Mesenchymal stem cell (in vitro differentiated cells and primary cell): ENCODE measurements at places on chromosomes 7 and 10.

- DNase-seq, result no peak
Observed at GRCh38 chr7:9822458-9823290, 1151.0 kb upstream of the PHF14 start.

DNA sequence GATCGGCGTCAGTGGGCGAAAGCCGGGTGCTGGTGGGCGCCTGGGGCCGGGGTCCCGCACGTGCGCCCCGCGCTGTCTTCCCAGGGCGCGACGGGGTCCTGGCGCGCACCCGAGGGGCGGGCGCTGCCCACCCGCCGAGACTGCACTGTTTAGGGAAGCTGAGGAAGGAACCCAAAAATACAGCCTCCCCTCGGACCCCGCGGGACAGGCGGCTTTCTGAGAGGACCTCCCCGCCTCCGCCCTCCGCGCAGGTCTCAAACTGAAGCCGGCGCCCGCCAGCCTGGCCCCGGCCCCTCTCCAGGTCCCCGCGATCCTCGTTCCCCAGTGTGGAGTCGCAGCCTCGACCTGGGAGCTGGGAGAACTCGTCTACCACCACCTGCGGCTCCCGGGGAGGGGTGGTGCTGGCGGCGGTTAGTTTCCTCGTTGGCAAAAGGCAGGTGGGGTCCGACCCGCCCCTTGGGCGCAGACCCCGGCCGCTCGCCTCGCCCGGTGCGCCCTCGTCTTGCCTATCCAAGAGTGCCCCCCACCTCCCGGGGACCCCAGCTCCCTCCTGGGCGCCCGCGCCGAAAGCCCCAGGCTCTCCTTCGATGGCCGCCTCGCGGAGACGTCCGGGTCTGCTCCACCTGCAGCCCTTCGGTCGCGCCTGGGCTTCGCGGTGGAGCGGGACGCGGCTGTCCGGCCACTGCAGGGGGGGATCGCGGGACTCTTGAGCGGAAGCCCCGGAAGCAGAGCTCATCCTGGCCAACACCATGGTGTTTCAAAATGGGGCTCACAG is 1.1 kb downstream of the EGFR start:
- peak; percentile 40 for DNase-seq

DNA sequence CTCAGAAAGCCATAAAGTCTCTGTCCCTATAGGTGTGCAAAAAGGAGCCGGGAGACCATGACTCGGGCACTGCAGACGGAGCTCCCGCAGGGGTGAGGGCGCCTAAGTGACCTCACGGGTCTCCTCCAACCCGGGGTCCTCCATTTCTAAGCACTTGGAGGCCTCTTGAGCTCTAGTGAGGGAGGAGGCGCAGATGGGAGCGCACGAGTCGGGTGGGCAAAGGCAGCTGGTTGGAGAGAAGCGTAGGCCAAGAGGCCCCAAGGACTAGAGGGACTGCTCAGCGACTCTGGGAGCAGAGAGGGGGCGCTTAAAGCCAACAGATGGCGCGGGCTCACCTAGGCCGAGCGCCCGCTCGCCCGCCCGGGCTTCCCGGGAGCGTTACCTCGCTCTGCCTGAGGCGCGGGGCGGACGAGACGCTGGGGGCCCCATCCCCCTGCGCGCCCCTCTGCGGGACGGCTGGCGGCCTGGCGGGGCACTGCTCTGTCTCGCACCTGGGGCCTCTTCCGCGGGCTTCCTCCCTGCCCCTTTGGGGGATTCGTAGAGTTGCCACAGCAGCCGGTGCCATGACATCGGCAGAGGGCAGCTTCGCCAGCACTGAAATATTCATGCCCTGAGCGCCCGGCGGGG is 523 bp upstream of the CDH23 start:
- DNase-seq, result peak; percentile 6

DNA sequence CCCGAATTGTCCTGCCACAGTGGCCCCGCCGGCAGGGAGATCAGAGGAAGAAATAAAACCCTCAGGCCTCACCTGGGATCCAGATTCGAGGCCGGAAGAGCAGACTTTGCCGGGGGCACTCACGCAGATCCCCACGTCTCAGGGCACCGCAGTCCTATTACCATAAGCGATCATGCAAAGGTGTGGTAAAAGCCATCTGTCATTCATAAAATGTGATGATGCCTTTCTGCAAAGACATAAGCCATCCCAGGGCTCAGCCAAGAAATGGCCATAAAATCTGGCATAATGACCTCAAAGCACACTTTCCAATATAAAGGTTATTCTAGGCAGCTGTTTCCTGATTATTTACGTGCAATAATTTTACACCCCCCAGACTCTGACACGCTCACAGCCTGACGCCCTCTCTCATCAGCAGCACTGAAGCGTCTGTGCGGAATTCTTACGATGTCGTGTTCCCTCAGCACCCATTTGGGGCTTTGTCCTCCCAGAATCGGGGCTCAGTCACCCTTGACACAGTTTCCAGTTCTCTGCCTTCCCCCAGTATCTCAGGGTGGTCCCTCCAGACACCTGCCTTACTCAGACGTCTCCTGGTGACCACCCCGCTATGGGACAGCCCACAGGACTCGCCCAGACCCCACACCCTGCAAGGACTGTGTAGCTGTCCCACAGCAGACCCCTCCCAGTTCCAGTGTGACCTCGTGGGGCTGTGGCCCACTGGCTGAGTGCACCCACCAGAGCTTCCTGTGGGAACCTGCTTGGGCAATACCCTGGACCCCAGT is 74.3 kb upstream of the FAM20C start:
- DNase-seq, result no peak

- DNase-seq, result peak; percentile 30
Observed at GRCh38 chr7:114084472-114085312, 165.9 kb upstream of the PPP1R3A start.

- no peak for DNase-seq
Observed at GRCh38 chr10:12181065-12181775, 14.5 kb downstream of the NUDT5 start.

- no peak for DNase-seq
Observed at GRCh38 chr10:22992621-22993020, 64.8 kb downstream of the ARMC3 start.

GRCh38 chr7:23350466-23350865 is 51.3 kb downstream of the MALSU1 start:
- no peak for DNase-seq

GRCh38 chr7:77710861-77711260 is 14.6 kb downstream of the RSBN1L start:
- DNase-seq, result no peak

DNA sequence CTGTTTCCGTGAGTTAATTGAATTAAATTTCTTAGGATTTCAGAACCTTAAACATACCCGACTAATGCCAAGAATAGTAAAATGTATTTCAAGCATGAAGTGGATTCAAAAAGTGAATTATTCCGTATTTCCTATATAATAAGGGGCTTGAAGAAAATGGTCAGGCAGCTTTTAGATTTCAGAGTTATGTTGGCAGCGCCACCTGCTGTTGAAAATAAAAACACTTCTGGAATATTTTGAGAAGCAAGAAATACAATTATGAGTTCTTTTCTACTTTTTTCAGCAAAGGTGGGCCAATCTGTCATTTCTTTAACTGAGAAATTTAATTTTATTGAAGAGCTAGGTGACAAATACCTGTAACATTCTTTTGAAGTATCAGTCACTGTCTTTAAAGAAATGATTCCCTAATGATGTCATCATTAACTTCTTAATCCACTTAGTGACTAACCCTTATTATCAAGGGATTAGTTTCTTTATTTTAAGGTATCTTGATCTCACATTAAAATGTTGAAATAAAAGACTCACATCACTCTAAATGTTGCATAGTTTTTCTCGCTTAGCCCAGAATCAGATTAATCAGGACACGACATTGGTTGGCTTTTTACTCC is 36.6 kb upstream of the AGR3 start:
- peak; percentile 58 for DNase-seq

DNA sequence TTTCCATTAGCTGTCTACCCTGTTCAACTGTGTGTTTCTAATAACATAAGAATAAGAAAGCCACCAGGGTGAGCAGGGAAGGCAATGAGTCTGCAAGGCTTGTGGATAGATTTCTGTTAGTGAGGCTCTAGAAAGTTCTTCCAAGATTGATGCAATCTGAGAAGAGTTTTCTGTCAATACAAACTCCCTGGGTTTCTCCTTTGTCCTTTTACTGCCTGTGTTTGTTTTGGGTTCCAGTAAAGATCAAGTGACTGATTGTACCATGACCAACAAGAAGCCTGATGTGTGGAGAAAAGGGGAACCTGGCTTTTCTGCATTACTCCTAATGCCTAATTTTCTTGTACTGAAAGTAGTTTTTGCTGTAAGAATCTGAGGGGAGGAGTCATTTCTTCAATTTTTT is 139.9 kb downstream of the CFTR start:
- DNase-seq, result peak; percentile 5

- peak; percentile 33 for DNase-seq
Observed at GRCh38 chr10:99008054-99008453, 227.6 kb downstream of the HPSE2 start.

- peak; percentile 13 for DNase-seq
Observed at GRCh38 chr10:72659694-72660093, 32.2 kb upstream of the MCU start.
